ENCODE measurements at places on chromosomes 12 and 14.

- peak; percentile 42 for DNase-seq
These were observed 24.2 kb downstream of the ZNF664 start for GRCh38 chr12:123997033-123997822.

GRCh38 chr14:99287269-99287942 is 15.4 kb upstream of the BCL11B start:
- no peak for DNase-seq

- no peak for DNase-seq
These were observed 1077.6 kb downstream of the GALC start for GRCh38 chr14:86915406-86915805.

DNA sequence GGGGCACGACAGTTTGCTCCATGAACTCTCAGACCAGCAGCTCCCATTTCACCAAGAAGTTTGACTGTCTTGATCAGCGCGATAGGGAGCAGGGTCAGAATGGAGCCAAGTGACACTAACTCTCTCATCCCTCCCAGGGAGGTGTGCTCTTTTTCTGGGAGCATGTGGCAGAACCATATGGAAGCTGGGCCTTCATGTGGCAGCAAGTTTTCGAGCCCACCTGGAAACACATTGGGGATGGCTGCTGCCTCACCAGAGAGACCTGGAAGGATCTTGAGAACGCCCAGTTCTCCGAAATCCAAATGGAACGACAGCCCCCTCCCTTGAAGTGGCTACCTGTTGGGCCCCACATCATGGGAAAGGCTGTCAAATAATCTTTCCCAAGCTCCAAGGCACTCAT is 24.0 kb downstream of the ITGA7 start:
- DNase-seq, result no peak

DNA sequence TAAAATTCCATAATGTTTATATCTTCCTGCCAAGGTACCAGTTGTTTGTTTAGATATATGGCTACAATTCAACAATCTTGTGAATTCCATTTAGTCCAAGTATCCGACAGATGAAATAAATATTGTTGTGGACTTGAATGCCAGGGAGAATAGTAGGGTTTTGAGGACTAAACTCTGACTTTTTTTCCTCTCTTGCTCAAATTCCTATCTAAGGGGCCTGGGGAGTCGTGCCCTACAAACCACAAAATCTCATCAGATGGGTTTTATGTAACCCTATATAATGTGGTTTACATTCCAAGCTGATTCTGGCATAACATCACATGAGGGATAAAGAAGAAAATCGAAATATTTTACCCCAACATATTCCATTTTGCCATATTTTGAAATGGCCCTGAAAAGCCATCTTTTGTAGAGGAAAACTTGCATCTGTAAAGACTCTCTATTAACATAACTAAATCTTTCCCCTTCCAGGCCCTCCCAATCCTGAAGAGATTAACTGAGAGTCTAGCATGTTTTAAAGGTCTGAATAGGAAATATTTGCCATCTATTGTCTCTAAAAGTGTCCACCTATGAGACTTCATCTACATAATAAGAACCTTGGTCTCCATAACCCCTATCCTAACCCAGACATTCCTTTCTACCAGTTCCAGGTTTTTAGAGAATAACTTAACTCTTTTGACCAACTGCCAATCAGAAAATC is 184.7 kb upstream of the KITLG start:
- DNase-seq, result no peak

GRCh38 chr12:13023811-13024530 is 20.2 kb upstream of the FAM234B start:
- DNase-seq, result peak; percentile 69

GRCh38 chr14:51458563-51458955 is 193.2 kb upstream of the FRMD6 start:
- DNase-seq, result peak; percentile 44

DNA sequence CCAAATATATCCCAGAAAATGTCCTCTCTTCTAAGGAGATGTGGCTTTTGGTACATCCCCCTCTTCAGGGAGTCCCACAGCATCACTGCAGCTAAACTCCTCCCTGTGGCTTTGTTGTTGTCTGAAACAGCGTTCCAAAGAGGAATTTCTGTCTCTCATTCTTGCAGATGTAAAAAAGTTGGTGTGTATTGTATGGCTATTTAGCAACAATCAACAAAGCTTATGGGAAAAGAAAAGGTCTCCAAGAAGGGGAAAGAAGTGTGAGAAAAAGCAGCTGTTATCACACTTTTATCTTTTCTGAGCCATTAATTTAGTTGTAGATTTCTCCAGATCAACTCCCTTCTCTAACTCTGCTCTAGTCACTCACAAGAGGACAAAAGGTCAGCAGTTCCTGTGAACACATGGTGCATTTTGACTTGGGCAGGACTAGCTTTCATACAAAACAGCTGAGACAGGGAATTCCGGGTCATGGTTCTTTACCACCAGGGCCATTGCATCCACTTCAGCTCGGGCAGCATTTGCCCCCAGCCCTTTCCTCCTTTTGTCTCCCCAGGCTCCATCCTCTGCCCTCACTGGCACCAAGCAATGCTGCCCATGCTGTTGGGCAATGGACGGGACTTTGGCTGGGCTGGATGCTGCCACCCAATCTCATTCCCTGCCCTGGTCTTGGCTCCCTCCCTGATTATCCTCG is 184.7 kb downstream of the TMX1 start:
- peak; percentile 83 for DNase-seq

- DNase-seq, result no peak
These were observed 273.0 kb upstream of the CRY1 start for GRCh38 chr12:107366322-107366721.

DNA sequence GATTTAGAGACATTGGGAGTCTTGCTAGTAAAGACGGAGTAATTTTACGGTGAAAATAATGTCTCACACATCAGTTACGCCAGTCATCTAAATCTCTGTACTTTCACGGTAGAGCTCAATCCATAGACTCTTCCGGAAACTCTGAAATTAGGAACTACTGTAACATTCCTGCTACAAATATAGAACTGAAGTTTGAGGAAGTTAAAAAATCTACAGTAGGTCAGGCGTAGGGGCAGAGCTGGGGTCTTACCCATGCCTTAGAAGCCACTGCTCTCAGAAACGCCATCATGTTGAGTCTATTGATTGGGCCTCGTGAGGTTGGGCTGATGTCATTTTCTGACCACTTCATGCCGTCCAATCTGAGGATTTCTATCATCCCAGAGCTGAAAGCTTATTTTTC is 1029.8 kb upstream of the TMEM132C start:
- DNase-seq, result no peak

GRCh38 chr14:43877351-43877960 is 629.6 kb downstream of the FSCB start:
- no peak for DNase-seq

DNA sequence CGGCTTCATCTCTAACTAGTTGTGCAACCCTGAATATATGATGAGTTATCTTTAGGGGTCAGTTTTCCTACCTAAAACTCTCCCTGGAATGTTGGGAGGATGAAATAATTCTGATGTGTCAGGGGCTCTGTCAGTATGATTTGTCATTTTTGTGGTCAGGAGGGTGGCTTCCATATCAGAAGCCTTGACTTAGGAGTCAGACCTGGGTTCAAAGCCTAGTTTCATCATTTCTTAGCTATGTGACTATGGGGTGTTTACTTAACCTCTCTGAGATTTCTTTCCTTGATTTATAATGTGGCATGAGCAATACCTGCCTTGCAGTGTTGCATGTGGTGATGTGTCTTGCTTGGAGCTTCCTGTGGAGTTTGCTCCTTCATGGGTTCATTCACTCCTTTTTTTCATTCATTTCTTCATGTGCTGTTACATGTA is 146.8 kb downstream of the CHST11 start:
- DNase-seq, result peak; percentile 50

- no peak for DNase-seq
These were observed 130.8 kb upstream of the KRR1 start for GRCh38 chr12:75642226-75642625.

- DNase-seq, result no peak
These were observed 14.6 kb downstream of the SPTB start for GRCh38 chr14:64865109-64865508.

DNA sequence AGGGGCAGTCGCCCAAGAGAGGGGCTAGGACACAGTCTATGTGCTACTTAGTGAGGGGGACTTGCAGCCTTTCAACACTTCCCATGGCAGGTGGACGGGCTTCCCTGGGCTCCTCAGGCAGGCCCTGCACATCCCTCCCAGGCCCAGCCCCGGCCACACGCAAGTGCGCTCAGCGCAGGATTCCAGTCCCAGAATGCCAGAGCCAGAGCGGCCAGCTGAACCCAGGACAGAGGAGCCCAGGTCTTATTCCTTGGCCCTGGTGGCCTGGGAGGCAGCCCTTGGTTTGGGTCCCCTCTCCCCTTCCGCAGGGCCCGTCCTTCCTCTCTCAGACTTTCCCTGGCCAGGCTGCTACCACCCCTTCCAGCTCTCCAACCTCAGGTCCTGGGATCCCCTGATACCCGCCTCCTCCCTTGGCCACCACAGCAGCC is 12.0 kb downstream of the DLK1 start:
- DNase-seq, result no peak

- no peak for DNase-seq
These were observed 467 bp upstream of the JAG2 start for GRCh38 chr14:105168979-105169507.

- DNase-seq, result no peak
These were observed 263.8 kb downstream of the DIO2 start for GRCh38 chr14:79947440-79948054.

GRCh38 chr14:104393898-104394381 is 185.6 kb upstream of the C14orf180 start:
- DNase-seq, result peak; percentile 3

DNA sequence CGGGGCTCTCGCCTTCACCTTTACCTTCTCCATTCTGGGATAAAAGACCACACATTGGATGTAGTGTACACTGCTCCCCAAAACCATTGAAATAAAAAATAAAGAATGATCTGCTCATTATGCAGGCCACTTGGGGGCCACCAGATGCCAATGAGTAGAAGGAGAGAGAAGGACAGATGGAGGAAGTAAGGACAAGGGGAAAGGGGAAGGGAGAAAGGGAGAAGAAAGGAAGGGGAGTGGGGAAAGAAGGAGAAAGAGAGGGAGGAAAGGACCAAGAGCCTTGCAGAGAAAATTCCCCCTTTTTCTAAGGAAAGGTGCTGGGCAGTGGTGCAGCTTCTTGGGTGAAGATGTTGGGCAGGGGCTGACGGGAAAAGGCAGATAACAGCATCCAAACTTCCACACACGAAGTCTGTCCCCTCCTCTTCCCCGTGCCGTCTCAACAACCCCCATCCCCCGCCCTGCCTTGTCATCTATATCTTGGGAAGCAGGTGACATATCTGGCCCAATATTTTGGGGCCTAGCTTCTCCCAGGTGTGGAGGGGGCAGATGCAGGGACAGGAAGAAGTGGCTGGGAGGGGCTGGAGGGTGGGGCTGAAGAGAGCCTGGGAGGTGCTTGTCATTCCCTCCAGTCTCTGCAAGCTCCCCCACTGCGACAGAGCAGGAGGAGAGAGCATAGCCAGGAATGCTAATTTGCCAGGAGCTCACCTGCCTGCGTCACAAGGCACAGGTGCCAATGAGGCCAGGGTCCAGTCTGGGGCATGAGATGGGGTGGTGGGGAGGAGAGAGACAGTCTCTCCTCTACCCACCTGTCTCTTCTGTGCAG is 107.5 kb downstream of the SINHCAF start:
- DNase-seq, result no peak

GRCh38 chr12:1510056-1510812 is 84.1 kb downstream of the FBXL14 start:
- DNase-seq, result no peak

DNA sequence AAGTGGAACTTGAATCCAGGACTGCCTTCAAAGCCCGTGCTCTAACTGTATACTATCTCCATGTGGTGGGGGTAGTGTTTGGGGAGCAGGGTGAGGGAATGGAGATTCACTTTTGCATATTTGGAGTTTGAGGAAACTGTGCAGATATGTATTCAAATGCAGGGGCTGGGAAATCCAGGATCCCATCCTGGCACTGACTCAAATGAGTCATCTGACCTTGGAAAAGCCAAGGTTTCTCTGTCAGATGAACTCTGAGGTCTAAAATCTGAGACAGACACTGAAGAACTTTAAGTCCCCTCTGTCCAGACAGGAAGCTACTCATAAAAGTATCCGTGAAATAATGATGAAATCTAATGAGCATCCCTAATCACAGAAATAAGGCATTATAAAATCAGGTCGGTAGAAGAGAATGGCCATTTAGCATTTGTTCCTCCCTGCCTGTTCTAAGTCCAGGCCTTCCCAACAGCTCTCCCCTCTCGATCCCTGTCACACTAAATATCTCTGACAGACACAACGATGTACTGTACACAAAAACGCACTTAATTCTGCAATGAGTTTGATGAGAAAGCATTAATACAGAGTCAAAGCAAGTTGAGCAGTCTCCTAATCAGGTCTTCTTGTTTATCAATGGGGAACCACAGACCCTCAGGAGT is 14.4 kb downstream of the NIN start:
- DNase-seq, result peak; percentile 87

GRCh38 chr14:101226603-101227425 is 323.3 kb upstream of the RTL1 start:
- DNase-seq, result no peak

GRCh38 chr12:94783343-94783742 is 133.0 kb upstream of the TMCC3 start:
- no peak for DNase-seq

DNA sequence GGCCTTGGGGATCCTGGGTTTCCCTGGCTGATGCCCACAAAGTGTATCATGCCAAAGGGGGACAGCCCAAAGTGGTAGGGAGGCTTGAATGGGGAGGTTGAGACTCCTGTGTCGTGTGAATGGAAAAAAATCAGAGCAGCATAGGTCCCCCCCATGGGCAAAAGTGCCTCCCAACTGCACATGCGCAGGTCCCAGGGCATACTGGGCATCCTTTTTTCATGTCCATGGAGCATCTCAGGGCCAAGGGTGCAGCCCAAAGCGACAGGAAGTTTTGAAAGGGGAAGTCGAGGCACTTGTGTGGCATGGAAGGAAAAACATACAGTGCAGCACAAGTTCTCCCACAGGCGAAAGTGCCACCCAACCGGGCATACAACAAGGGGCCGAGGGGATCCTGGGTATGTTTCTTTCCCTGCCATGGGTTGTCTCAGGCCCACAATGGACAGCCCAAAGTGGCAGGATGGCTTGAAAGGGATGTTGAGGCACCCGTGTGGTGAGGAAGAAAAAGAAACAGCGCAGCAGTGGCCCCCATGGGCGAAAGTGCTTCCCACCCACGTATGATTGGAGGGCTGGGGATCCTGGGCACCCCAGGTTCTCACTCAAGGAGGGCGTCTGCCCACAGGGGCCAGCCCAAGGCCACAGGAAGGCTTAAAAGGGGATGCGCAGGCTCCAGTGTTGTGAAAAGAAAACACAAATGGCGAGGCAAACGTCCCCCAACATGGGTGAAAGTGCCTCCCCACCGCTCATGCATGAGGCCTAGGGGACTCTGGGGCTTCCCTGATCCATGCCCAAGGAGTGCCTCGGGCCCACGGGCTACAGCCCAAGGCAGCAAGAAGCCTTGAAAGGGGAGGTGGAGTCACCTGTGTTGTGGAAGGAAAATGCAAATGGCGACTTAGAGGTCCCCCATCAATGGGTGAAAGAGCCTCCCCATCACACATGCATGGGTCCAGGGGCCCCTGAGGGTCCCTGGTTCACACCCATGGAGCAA is 573.7 kb downstream of the ALG10 start:
- no peak for DNase-seq
